Astrocyte (in vitro differentiated cells and primary cell): ENCODE measurements at places on chromosomes 4 and X. TPM values are rescaled to one million over a fixed set of nuclear protein-coding genes. Genes with fewer than 3 reads are reported as not detected.

GRCh38 chr4:128285085-128285997 lies 2.3 kb downstream of the PGRMC2 start:
- peak; percentile 56 for DNase-seq

DNA sequence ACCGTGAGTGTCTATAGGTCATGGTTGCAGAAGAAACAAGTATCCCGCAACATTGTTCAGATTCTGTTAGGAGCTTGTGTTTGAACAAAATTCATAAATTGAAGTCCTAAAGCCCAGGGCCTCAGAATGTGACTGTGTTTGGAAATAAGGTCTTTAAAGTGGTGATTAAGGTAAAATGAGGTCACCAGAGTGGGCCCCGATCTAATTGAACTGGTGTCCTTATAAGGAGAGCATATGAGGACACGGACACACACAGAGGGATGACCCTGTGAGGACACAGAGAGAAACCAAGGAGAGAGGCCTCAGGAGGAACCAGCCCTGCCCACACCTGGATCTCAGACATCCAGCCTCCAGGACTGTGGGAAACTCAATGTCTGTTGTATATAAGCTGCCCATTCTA lies 76.9 kb downstream of the DHRSX start:
- DNase-seq = no peak

GRCh38 chr4:154478547-154478946 lies 13.1 kb downstream of the DCHS2 start:
- no peak for DNase-seq

Gene S100G
- total RNA-seq = not detected in 2 replicates

DNA sequence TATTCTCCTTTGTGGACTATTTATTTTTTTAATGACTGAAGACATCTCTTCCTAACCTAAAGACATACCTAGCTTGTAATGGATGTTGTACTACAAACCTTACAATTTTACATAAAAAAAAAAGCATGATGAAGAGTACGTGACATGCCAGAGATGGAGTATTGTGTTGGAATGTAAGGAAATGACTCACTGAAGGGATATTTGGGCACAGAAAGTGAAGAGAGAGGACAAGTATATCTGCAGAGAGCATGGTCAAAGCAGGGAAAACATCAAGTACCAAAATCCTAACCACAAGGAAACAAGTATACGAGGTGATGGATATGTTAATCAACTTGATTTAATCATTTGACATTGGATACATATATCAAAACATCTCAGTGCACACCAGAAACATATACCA lies 1051.4 kb upstream of the PRKX start:
- peak; percentile 7 for DNase-seq

GRCh38 chrX:129091097-129091496 lies 432.2 kb downstream of the SMARCA1 start:
- DNase-seq = no peak

Gene ARFIP1
- 30.6 and 30.7 TPM in 2 replicates for total RNA-seq

GRCh38 chr4:81826335-81826734 lies 354.6 kb upstream of the RASGEF1B start:
- no peak for DNase-seq

DNA sequence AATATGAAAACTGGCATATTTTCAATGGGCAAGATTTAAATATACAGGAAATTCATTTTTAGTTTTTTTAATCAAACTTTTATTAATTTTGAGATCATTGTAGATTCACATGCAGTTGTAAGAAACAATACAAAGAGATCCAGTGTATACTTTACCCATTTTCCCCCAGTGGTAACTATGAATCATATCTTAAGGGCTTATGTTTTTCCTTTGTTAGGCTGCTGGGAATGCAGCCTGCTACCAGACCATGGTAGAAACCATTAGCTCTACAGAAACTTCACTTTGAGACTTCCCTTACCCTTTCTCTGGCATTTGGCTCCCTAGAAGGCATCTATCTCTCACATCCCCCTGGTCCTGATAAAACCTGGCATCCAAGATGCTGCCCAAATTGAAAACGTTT lies 147.6 kb upstream of the EOLA2 start:
- DNase-seq = peak; percentile 46

- DNase-seq = peak; percentile 0
Observed at GRCh38 chr4:175639346-175639745, 172.7 kb downstream of the GPM6A start.

Gene CXCR3
- total RNA-seq = not detected in 2 replicates

Gene VCX
- not detected in 2 replicates for total RNA-seq

DNA sequence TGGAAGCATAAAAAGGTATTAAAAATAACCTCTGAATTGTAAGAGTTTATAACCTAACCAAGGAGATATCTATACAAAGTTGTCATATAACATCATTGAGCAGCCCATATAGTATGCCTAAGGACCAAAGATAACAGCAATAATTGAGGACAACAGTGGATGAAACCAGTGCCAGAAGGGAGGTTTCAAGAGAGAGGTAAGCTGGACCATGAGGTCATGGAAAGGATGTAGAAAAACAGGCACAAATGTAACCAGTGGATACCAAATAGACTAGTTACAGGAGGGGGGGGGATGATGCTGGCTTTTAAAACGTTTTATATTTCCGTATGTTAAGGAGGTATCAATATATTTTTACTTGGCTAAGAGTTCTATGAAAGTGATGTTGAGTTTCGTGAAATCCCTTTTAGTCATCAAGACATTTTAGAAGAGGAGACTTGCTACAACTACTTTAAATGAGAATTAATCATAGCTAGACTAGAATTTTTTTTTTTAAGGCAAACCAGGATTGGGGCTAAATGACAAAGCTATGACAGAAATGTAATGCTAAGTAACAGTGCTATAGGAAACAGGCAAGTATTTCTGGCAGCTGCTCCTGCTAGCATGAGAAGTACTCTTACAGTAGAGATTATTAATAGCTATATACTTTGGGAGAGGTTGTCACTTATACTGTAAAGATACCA lies 161.1 kb downstream of the FBXW7 start:
- no peak for DNase-seq

- DNase-seq = no peak
Observed at GRCh38 chr4:111678908-111679307, 466.3 kb upstream of the FAM241A start.

DNA sequence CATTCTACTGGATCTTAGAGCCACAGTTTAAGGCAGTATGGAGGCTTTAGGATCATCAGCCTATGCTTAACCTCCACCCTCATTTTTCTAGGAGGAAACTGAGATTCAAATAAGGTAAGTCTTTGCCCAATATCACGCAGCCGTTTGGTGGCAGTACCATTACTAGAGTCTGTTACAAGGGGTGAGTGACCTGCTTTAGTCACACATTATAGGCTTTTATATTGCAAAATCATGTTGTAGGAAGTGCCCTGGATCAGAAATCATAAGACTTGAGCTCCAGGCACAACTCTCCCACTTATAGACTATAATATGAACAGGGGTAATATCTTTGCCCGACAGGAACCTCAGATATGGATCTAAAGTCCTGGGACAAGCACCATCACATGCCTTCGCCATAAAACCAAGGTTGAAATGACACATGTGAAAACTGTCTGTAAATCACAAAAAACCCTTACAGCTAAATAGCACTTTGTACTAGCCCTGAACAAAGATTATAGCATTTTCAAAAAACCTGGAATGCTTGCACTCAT lies 19.2 kb downstream of the HPSE start:
- DNase-seq = no peak

Gene UGT2A1
- total RNA-seq = not detected in 2 replicates
